ENCODE measurements at places on chromosomes 12 and 14. TPM values are rescaled to one million over a fixed set of nuclear protein-coding genes. Genes with fewer than 3 reads are reported as not detected.

The NXPH4 gene
- 5.9 TPM for total RNA-seq

The AP1G2 gene
- 93.2 TPM for total RNA-seq

The SPTSSA gene
- total RNA-seq = 10.4 TPM

DNA sequence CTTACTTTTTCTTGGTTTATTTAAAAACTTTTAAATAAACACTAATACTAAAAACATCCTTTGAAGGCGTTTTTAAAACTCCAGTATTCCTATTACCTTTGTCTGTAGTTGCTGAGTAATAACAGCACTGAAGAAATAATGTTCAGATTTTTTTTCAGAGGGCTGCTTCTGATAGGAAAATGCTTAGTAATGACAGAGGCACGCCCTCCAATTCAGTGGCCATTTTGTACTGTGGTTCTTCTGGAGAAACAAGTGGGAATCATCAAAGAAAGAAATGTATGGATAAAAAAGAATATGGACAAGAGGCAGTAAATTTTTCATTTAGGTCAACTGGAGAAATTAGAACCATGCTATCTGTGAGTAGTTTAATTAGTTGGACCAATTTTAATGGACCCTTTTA is 13.6 kb downstream of the VEZT start:
- no peak for DNase-seq

- DNase-seq = no peak
These were observed 43.3 kb upstream of the DHRS4 start for GRCh38 chr14:23910101-23910875.

The IL22 gene
- total RNA-seq = not detected

DNA sequence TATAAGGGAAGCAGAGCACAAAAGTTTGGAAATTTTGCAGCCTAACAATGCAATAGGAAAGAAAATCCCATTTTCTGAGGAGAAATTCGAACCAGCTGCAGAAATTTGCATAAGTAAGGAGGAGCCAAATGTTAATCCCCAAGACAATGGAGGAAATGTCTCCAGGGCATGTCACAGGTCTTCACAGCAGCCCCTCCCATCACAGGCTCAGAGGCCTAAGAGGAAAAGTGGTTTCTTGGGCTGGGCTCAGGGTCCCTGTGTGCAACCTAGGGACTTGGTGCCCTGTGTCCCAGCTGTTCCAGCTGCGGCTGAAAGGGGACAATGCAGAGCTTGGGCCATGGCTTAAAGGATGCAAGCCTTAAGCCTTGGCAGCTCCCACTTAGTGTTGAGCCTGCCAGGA is 190.0 kb downstream of the MDGA2 start:
- no peak for DNase-seq

- DNase-seq = no peak
These were observed 13.7 kb downstream of the PRKCH start for GRCh38 chr14:61335049-61335448.

GRCh38 chr14:103084021-103084919 is at the start of gene LBHD2:
Gene LBHD2, plus strand, starts transcription at chr14:103084210. Its CDS starts 1,803 bp downstream, at chr14:103086013.
- DNase-seq = no peak

DNA sequence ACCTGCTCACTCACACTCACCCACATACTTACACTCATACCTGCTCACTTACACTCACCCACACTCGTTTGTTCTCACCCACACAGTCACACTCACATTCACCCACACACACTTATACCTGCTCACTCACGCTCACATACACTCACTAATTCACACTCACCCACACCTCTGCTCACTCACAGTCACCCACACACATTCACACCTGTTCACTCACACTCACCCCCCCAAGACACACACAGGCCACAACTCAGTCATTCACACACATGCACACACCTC is 436.2 kb downstream of the BCL11B start:
- DNase-seq = no peak

GRCh38 chr12:92337128-92337527 is 191.5 kb upstream of the BTG1 start:
- DNase-seq = no peak

- DNase-seq = no peak
These were observed 91.2 kb downstream of the ADGRD1 start for GRCh38 chr12:131044760-131045381.

The PTPRO gene
- 3.7 TPM for total RNA-seq

The ERP29 gene
- 86.4 TPM for total RNA-seq

The RFLNA gene
- 0.54 TPM for total RNA-seq

The LIN7A gene
- 1.3 TPM for total RNA-seq

The WNT5B gene
- total RNA-seq = 28.5 TPM

DNA sequence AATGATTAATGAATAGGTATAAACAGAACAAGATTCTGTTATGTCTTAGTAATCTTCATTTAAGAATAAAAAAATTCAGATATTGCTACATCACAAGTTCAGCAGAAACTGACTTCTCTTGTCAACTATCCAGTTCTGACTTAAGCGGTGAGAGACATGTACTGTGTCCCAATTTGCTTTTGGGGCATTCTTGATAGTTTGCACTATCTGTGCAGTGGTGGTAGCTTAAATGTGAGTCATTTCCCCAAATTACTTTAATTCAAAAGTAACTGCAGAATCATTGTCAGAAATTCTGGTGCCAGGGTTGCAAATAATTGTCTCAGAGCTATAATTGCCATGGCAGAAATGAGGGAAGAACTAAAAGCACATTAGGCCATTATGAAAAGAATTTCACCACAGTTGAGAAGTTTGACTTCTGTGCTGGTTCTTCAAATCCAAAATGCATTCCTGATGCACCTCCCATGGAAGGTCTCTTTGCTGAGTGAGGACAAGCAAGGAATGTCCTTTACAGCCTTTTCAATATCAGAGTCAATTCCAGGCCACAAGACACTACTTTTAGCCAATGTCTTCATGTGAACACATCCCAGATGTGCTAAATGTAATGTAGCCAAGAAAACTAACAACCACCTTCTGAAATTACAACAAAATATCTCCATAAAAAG is 304.7 kb downstream of the SSPN start:
- DNase-seq = no peak

- no peak for DNase-seq
These were observed 58.4 kb downstream of the DCAF5 start for GRCh38 chr14:69094481-69094880.

The GLIPR1L1 gene
- not detected for total RNA-seq

DNA sequence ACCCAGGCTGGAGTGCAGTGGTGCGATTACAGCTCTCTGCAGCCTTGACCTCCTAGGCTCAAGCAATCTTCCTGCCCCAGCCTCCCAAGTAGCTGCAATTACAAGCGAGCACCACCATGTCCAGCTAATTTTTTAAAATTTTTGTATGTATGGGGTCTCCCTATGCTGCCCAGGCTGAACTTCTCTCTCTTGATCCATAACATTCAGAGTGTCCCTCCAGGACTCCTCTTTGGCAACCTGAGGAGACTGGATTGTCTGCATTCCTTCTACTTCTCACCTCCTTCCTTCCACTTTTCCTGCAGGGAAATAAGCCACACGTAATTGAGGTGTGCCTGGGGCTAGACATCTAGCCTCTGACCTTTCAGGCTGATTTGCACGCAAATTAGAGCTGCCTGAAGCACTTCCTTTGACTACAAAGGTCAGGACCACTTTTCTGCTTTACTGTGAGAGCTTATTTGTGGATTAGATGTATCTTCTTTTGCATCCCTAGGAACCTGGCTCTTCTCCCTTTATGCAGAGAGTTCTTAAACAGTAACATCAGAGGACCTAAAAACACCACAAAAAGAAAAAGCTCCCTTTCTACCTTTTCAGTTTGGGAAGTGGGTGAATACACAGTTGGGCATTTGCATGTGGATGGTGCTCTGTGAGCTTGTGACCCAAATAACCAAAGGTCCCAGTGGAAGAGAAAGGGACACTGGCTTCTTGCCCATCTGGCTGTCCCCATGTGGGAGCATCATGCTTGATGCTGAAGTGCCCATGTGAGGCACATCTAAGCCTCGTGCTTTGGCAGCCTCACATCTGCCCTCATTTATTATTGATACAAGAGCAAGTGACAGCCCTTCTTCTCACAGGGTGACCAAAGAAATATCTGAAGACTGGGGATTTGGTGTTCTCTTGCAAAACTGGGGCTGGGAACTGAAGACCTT is 33.5 kb downstream of the PYGL start:
- no peak for DNase-seq

DNA sequence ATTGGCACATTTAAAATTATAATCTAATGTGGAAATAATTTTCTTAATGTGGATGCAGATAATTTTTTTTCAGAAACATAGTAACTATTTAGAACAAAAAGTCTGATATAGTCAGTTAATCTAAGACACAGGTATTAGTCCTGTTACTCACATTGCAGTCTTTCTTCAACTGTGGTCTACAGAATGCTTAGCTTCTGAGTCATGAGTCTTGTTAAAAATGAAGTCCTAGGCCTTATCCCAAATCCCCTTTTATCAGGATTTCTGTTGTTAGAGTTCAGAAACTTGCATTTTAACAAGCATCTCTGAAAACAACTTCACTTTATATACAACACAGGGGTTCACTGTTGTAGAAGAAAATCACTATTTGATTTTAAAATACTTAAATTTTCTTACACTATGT is 112.2 kb downstream of the SLC16A7 start:
- peak; percentile 29 for DNase-seq

The KIF26A gene
- total RNA-seq = 0.48 TPM

DNA sequence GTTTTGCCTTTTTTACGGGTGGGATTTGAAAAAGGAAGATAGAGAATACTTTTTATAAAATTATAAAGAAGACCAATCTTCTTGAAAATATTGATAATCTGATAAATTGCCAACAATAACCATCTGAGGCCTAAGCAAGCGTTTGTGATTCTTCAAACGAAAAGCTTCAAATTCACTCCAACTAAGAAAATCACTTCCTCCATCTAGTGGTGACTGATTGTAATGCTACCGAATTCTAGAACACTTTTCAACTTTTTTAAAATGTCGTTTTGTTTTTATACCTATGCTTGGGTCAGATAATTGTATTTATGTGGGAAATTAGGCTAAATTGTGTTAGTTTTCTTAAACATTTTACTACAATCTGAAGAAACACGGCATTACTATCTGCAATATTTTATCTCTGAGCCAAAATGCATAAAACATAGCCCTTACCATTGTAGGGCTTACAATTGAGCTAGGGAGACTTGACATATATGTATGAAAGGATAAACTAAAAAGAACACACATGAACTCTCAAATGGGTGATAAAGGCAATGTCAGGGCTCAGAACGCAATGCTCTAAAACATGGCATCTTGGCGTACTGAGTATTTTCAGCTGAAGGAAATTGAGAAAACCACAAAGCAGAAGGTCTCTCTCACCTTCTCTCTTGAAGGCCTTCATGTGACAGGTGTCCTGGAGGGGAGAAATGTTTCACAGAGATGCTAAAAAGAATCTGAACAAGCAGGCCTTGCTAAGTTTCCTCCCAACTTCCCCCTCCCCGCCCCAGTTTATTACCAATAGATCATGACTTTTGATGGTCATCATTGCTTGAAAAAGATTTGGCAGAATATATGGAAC is 36.8 kb upstream of the G2E3 start:
- peak; percentile 7 for DNase-seq

The RIN3 gene
- total RNA-seq = 6.0 TPM

The FAIM2 gene
- total RNA-seq = not detected

The GPR84 gene
- total RNA-seq = not detected

- no peak for DNase-seq
These were observed 113.2 kb downstream of the APAF1 start for GRCh38 chr12:98758331-98758730.

The AQP2 gene
- not detected for total RNA-seq

DNA sequence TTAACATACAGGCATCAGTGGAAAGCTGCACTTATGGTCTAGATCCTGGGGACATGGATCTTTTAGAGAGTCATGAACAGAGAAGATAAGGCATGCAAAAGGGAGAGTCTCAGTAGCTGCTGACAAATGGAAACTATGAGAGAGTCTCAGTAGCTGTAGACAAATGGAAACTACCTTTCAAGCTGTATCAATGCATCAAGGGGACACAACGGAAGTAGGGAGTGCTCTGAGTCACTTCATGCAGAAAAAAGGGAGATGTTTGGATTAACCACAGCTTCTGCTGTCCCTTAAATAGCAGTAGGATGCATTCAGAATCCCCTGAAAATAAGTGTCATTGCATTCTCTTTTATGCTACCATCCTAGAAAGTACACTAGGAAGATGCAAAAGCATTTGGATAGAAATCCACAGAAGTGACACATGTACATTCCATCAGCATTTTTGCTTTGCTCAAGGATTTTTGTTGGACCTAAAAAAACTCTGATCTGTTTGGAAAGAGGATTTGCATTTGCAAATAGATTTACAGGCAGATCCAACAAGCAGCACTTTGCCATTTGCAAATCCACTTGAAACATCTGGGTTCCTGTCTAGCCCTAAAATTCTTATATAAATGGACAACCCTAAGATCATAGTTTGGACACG is 227.5 kb upstream of the LMO3 start:
- no peak for DNase-seq

- DNase-seq = no peak
These were observed 190.7 kb upstream of the LMNTD1 start for GRCh38 chr12:25743679-25744215.

DNA sequence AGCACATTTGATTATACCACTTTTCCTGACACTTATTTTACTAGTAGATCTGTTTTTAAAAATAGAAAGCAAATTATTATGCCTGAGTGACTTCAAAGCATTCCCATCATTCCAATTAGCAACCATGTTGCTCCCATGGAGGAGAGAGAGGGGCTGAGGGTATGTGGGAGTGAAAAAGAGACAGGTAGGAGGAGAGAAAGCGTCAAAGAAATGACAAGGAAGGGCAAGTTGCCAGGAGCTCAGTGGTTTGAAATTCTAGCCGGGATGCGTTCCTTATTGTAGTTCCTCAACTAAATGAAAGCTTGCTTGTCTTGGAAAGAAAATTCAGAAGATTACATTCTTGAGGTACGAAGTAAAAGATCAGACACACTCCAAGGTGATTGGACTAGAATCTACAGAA is 92.4 kb upstream of the PKP2 start:
- DNase-seq = peak; percentile 14

GRCh38 chr12:5745251-5745888 is 199.7 kb downstream of the ANO2 start:
- peak; percentile 18 for DNase-seq

- DNase-seq = no peak
These were observed 29.0 kb downstream of the SLC2A3 start for GRCh38 chr12:7907009-7907408.

- DNase-seq = no peak
These were observed 16.1 kb upstream of the IFNG start for GRCh38 chr12:68175557-68176061.

GRCh38 chr14:62102349-62102725 is 340.1 kb downstream of the SNAPC1 start:
- no peak for DNase-seq

The FLRT2 gene
- total RNA-seq = 8.1 TPM

The PTPRQ gene
- total RNA-seq = under 0.01 TPM

GRCh38 chr12:89461190-89461589 is 63.4 kb downstream of the GALNT4 start:
- no peak for DNase-seq
